ENCODE measurements at places on chromosomes 2 and 18.

DNA sequence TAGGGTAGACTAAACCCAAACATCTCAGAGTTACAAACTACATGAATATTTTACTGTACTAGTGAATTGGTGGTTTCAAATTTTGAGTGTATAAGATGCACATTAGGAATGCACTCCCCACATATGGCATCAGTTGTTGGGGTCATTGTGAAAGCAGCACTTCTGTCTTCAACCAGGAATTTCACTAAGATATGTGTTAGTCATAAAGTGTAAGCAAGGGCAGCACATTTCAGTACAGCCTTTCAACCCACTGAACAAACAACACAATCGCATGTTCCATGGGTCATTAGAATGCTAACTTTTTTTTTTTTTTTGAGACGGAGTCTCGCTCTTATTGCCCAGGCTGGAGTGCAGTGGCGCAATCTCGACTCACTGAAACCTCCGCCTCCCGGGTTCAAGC, 164.1 kb upstream of the MAP2 start:
- no peak for DNase-seq

- no peak for DNase-seq
Observed at GRCh38 chr18:56085551-56085950, 497.6 kb upstream of the TCF4 start.

DNA sequence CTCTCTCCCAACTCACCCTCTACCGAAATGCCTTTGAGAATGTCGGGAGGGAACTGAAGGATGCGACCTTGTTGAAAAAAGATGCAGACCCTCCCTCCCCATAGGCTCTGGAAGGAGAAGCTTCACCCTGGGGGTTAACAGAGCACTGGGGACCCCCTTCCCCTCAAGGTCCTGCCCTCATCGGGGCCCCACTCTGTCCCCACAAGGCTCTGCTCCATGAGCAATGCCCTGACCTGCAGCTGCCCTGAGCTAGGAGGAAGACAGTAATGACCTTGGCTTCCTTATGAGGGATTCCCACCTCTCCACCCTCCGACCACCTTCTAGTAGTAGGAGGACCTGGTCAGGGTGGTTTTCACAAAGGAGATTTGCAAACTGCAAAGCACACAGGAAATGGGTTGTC, 44.4 kb upstream of the HPCAL1 start:
- no peak for DNase-seq

GRCh38 chr2:126902152-126902835, 3.6 kb downstream of the TEX51 start:
- DNase-seq: no peak

DNA sequence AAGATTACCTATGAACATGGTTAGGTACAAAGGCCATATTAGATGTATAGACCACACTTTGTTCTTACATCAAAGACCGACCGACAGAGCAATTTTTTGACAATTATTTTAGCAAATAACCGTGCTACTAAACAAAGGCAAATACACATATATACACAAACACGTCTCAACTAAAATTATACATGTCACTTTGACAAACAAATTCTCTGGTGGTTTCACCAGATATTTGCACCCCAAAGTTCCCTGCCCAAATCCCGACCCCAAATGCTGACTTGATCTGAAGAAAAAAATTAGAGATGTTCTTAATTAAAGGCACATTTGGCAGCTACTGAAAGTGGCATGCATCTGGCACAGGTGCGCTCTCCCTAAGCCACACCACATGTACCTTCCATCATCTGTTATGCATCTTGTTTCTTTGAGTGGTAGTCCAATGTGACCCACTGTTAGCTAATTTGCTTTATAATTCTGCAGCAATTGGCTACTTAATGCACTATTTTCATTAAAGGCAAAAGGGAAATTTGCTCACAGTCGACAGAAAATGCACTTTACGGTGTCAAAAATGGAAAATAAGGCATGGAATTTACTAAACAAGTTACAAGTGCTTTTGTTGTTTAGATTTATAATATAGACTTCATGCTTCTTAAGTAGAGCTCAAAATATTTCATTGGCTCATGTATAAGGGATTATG, 92.1 kb downstream of the ARHGEF33 start:
- no peak for DNase-seq

GRCh38 chr2:134671513-134671912, 47.3 kb downstream of the TMEM163 start:
- DNase-seq: no peak

DNA sequence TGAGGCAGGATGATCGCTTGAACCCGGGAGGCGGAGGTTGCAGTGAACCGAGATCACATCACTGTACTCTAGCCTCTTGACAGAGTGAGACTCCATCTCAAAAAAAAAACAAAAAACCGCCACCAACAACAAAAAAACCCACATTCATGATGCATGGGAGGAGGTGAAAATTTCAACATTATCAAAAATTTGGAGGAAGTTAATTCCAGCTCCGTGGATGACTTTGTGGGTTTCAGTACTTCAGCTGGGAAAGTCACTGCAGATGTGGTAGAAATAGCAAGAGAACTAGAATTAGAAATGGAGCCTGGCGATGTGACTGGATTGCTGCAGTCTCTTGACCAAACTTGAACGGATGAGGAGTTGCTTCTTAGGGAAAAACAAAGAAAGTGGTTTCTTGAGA, 74.3 kb downstream of the PRKCE start:
- no peak for DNase-seq

GRCh38 chr2:160533482-160533881, 39.9 kb upstream of the RBMS1 start:
- DNase-seq: no peak

GRCh38 chr18:48274301-48274700, 134.9 kb downstream of the ZBTB7C start:
- DNase-seq: no peak

GRCh38 chr2:13193075-13193474, 476.3 kb downstream of the TRIB2 start:
- no peak for DNase-seq

DNA sequence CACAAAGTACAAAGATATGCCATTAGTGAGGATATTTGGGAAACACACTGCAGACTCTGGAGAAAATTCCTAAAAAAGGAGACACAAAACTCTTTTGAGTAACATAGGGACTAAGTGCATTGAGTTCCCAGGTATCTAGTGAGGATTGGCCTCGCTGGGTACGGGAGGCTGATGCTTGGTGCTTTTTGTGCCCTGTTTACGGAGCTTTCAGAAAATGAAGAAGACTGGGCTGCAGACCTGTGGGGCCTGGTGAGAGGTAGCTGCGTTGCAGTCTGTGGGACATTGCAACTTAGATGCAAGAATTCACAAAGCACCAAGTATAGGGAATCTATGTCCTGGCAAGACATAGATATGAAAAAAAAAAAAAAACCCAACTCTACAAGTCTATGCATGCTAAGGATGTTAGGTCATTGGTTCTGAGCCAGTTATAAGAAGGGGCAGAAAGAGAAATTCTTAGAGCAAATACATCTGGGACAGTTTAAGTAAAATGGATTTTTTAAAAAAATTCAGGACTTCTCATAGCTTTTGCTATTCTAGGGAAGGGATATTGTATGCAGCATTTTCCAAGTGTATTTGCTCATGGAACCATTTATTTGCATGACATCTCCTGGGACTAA, 156.0 kb downstream of the SLC4A3 start:
- no peak for DNase-seq

- no peak for DNase-seq
Observed at GRCh38 chr2:3618367-3618766, 23.5 kb downstream of the COLEC11 start.

DNA sequence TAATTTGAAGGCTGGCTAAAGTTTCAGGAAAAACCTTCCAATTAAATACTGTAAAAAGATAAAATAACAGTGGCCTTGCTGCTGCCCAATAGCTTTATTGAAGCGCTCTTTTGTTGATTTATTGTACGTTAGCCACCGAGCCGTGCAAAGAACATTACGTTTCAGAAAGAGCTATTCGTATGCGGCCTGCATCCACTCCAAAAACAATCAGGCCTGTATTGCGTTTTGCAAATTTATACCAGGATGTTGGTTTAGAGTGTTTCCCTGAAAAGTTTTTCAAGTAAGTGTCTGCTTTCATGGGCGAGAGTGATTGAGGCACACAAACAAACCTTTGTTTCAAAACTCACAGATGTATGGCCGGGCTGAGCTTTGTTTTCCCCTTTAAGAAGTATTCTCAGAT, 257.2 kb upstream of the SALL3 start:
- no peak for DNase-seq

- no peak for DNase-seq
Observed at GRCh38 chr2:31956312-31956711, 54.5 kb downstream of the MEMO1 start.

DNA sequence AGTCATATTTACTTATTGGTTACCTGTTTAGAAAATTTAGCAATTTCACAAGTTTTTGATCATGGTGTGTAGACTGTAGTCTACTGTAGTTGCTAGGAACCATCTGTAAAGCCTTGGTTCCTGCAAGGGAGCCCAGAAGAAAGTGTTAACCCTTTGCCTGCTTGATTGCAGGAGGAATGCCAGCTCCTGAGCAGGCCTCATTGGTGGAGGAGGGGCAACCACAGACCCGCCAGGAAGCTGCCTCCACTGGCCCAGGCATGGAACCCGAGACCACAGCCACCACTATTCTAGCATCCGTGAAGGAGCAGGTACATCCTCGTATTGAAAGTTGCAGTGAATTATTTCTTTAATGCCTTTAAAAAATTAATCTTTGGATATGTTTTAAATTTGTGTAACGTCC, 76.3 kb downstream of the PKP4 start:
- DNase-seq: no peak

- no peak for DNase-seq
Observed at GRCh38 chr2:52659546-52659945, 1108.1 kb upstream of the CHAC2 start.

DNA sequence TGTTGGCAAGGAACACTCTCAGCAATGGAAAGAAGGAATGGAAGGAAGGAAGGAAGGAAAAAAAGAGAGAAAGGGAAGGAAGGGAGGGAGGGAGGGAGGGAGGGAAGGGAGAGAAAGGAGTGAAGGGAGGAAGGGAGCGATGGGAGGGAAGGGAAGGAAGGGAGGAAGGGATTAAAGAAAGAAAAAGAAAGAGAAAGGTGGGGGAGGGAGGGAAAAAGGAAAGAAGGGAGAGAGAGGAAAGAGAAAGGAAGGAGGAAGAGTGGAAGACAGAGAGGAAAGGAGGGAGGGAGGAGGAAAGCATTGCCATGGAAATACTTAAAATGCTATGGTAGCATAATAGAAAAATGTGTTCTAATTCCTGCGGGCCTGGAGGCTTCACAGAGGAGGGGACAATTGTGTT, 22.4 kb downstream of the TTR start:
- no peak for DNase-seq

- DNase-seq: no peak
Observed at GRCh38 chr2:20404950-20405349, 41.9 kb upstream of the RHOB start.

- no peak for DNase-seq
Observed at GRCh38 chr2:188569431-188570165, 277.9 kb downstream of the GULP1 start.

GRCh38 chr2:109045505-109045904, 56.5 kb upstream of the EDAR start:
- DNase-seq: no peak

DNA sequence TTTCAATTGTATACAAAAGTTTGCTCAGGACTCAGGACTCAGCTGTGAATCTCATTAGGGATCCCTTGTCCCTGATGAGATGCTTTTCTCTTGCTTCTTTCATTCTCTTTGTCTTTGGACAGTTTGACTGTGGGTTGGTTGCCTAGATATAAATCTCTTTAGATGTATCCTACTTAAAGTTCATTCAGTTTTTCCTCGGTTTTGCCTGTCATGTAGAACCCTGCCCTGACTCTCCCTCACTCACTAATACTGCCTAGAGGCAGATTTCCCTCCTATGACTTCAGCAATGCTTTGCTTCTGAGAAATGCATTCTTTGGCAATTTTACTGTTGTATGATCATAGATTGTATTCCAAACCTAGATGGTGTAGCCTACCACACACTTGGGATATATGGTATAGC, 421.4 kb upstream of the TCF4 start:
- DNase-seq: no peak

DNA sequence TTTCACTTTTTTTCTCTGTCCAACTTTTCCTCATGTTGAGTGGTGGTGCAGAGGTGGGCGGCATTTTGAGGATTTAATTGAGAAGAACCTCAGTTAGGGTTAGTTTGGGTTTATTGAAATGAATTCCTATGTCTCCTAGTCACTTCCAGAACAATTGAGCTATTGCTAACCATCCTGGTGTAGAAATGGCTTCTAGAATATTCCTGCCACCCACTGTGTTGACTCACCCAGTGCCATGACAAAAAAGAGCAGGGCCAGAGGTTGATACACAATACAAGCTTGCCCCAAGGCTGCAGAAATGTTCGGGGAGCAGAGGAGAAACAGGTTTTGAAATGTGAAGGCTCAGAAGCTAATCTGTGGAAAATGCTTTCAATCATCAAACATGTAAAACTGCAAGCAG, 167.1 kb upstream of the TRIB2 start:
- DNase-seq: no peak

DNA sequence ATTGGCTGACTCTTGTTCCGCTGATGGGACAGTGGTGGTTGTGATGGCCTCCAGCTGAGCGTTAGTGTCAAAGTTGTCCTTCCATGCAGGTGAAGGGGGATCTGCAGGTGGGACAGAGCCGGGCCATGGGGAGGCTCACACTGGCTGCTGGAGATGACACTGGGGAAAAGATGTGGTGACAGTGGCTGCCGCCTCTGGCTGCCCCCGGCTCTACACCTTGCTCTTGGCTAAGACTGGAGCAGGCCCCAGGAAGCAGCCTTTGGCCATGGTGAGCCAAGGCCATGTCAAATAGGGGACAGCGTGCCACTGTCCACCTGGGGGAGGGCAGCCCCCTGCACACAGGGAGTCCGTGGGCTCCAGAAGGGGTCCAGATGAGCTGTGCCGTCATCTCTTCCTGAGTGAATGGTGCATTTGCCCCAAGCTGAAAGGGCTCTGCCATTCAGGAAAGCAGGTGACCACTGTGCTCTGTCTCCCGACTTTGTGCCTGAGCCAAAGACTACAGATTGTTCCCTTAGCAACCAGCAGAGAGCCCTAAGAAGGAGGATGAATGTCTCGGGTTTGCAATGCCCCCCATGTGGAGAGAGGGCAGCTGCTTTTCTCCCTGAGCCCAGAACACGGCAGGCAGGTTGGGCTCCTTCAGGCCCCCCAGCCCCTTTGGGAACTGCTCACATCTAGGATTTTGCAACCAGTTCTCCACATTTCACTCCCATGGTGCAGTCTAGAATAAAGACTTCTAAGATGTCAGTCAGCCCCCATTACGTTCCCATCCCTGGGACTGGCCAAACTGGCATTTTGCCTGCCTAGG, 79.1 kb upstream of the BCL2L11 start:
- DNase-seq: no peak

Data from activated CD4-positive, alpha-beta T cell treated with anti-CD3 and anti-CD28 coated beads, Interleukin-2, Interleukin-4, amounts not matched to agents 100 ng/mL and 50 ng/mL, durations not matched to agents 16 hours and 8 hours (primary cell).